ENCODE measurements at places on chromosomes 4 and X. TPM values are rescaled to one million over a fixed set of nuclear protein-coding genes. Genes with fewer than 3 reads are reported as not detected.
A peak's percentile ranks its signal among the peaks of the same experiment; 100 is the strongest.

The BEND2 gene
- not detected for polyA plus RNA-seq

GRCh38 chrX:115892056-115892708, 278.4 kb upstream of the AGTR2 start:
- no peak for DNase-seq

- no peak for DNase-seq
Observed at GRCh38 chrX:129748305-129748704, 9.5 kb downstream of the XPNPEP2 start.

GRCh38 chrX:37817579-37817978, 29.8 kb downstream of the DYNLT3 start:
- DNase-seq, result no peak

- DNase-seq, result no peak
Observed at GRCh38 chr4:89382439-89382838, 74.8 kb upstream of the GPRIN3 start.

The PHOX2B gene
- polyA plus RNA-seq, result 2.2 TPM

GRCh38 chr4:112520598-112521122, 4.7 kb upstream of the NEUROG2 start:
- DNase-seq, result peak; percentile 63

The HSD17B13 gene
- polyA plus RNA-seq, result 0.13 TPM

- DNase-seq, result no peak
Observed at GRCh38 chrX:22536746-22537304, 264.1 kb downstream of the CBLL2 start.

DNA sequence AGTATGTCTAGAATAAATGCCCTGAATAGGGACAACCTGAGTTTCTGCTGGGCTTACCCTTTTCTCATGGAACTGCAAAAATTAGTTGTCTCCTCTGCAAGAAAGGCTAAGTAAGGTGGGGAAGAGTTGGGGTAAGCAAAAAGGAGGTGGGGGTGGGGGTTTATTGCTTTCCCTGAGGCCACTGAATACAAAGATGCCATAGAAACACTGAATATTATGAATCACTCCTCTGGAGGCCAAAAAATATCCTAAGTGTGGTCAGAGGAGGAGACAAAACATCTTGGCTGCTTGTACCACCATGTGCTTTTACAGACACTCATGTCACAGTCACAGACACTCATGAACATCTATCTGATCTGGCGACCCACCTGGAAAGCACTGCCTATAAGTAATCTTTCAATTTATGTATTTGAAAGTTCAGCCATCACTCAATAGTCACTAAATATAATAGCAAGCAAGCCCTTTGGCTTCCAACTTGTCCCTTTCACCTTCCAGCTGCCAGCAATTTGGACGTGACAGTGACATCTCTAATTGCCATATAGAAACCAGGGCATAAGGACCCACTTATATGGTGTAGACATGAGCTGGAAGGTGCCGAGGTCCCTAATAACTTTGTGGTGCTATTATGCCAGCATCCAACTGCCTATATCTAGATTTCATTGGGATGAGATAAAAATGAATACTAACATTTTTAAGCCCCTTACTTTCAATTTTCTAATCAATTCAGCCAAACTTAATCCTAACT, 122.7 kb upstream of the CBR4 start:
- no peak for DNase-seq

DNA sequence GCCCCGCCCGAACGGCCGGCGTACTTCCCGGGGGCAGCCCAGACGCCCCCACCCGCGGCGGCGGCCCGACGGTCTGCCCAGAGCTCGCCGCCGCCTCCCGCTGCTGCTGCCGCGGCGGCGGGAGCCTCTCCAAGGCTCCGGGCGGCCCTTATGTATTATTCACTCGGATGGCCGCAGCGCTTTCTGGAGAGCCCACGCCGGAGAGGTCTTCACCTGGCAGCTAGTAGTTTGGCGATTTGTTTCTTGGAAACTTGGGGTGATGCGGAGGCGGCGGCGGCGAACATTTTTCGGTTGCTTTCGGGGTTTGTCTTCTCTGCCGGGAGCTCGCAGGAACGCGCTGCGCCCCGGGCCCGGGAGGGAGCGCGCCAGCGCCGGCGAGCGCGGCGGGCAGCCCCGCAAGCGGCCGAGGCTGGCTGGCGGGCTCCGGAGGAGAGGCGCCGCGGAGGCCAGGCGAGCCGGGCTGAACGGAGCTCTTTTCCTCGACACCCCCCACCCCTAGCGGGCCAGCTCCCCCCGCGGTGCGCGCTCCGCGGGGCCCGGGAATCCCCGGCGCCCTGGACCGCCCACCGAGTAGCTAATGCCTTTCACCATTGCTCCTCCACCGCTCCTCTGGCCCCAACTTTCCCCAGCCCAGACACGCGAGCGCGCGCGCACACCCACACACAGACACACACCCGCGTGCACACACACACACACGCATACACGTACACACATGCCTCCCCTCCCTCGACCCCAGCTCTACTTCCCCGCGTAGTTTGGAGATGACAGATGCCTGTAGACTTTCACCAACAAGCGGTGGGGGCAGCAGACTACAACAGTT, 113.5 kb downstream of the DHX15 start:
- DNase-seq, result peak; percentile 63

The HS3ST1 gene
- polyA plus RNA-seq, result not detected

The SLC9B2 gene
- polyA plus RNA-seq, result 11.2 TPM
